ENCODE measurements at places on chromosomes 2 and 18.

- H3K27me3 ChIP-seq: no peaks in the 10 kb centered on the region
- no peak overlapping the region for H3K4me3 ChIP-seq
- no peak for DNase-seq
Measured at GRCh38 chr18:70246061-70246466, 40.6 kb upstream of the RTTN start.

DNA sequence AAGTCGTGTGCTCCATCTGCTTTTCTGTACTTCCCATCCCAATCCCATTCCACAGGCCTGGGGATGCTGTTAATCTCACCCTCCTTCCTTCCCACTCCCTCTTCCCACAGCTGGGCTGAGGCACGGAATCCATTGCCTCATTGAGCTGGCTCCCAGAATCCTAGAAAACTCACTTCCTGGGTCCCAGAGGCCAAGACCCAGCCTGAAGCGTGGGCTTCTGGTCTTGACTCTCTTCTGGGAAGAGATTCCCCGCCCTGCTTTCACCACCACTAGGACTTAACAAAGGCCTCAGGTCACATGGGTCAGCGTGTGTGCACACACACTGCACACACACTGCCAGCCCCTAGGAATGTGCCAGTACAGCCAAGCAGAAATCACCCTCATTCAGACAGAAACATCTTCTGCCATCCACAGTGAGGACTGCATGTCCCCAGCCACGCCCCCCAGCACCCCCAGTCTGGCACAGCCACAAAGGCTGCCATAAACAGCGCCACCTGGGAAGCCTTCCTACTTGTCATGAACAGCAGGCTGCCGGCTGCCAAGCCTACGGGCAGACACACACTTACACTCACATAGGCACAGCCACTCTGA is 165.8 kb downstream of the TNS1 start:
- no peaks in the 10 kb centered on the region for H3K27me3 ChIP-seq
- H3K36me3 ChIP-seq: no peaks in the 10 kb centered on the region
- no peak overlapping the region for H3K27ac ChIP-seq
- DNase-seq: no peak
- H3K4me1 ChIP-seq: no peaks in the 10 kb centered on the region

- no peaks in the 10 kb centered on the region for H3K4me1 ChIP-seq
- H3K27me3 ChIP-seq: no peaks in the 10 kb centered on the region
- no peak overlapping the region for H3K4me3 ChIP-seq
Measured at GRCh38 chr2:118521960-118522359, 325.5 kb downstream of the EN1 start.

GRCh38 chr2:206158563-206159345 is 490 bp downstream of the NDUFS1 start:
- peaks cover 34% of the 10 kb centered on the region for H3K4me1 ChIP-seq
- DNase-seq: no peak
- H3K4me3 ChIP-seq: peak overlapping the region; percentile 95
- H3K36me3 ChIP-seq: peaks cover 17% of the 10 kb centered on the region

DNA sequence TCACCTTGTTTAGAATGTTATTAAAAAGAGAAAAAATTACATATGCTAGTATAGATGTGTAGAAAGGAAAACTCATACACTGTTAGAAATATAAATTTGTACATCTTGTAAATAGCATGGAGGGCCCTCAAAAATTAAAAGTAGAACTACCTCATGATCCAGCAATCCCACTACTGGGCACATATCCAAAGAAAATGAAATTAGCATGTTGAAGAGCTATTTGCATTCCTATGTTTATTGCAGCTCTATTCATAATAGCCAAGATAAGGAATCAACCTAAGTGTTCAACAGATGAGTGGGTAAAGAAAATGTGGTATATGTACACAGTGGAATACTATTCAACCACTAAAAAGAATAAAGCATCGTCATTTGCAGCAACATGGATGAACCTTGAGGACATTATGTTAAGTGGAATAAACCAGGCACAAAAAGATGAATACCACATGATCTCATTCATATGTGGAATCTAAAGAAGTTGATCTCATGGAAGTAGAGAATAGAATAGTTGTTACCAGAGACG is 251.5 kb upstream of the THUMPD2 start:
- no peak for DNase-seq
- no peak overlapping the region for H3K27ac ChIP-seq
- no peak overlapping the region for H3K4me3 ChIP-seq
- no peaks in the 10 kb centered on the region for H3K4me1 ChIP-seq
- no peaks in the 10 kb centered on the region for H3K27me3 ChIP-seq

DNA sequence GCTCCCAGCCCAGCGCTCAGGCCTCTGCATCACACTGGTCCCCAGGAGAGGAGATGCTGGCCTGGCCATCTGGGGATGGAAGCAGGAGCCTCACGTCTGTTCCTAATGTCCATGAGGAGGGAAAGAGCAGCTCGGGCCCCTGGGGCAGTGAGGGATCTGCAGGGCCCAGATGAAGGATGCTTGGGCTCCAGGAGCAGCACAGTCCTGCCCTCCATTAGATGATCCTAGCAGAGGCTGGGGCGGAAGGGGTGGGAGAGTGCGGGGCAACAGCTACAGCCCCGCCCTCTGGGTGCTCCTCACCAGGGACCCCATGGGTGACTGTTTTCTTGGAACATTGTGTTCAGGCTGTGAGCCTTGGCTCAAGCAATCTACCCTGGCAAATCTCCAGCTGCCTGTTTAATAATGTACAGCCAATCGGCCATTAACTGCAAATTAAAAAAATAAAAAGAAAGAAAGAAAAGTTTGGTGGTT is 49.7 kb downstream of the TNS1 start:
- H3K27ac ChIP-seq: no peak overlapping the region
- no peak for DNase-seq
- H3K36me3 ChIP-seq: no peaks in the 10 kb centered on the region
- no peaks in the 10 kb centered on the region for H3K4me1 ChIP-seq

GRCh38 chr2:120670771-120671480 is 64.7 kb upstream of the GLI2 start:
- no peaks in the 10 kb centered on the region for H3K36me3 ChIP-seq
- no peaks in the 10 kb centered on the region for H3K4me1 ChIP-seq
- peaks cover 3% of the 10 kb centered on the region for H3K27me3 ChIP-seq

DNA sequence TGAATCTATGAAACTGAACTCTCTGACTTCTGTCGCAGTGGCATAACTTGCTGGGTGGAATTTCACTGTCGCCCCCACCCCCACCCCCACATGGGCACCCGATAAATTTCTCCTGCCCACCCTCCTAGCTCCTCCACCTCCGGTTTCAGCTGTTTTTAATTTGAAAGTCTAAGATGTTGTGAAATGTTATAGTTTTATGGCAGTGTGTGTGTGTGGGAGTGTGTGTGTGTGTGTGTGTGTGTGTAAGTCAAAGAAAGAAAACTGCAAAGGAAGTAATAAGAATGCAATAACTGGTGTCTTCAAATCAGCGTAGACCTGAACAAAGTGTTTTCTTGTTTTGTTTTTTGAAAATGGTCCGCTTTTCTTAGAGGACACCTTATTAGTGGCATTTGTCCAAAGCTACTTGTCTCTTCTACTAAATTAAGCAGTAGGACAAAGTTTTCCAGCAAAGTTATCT is 388 bp downstream of the DTNA start:
- H3K27ac ChIP-seq: no peak overlapping the region
- H3K4me1 ChIP-seq: no peaks in the 10 kb centered on the region
- no peak for DNase-seq
- no peaks in the 10 kb centered on the region for H3K27me3 ChIP-seq

- no peaks in the 10 kb centered on the region for H3K36me3 ChIP-seq
- H3K27me3 ChIP-seq: no peaks in the 10 kb centered on the region
- no peak overlapping the region for H3K27ac ChIP-seq
- H3K4me1 ChIP-seq: no peaks in the 10 kb centered on the region
- no peak overlapping the region for H3K4me3 ChIP-seq
Measured at GRCh38 chr18:52312346-52312745, 27.7 kb upstream of the DCC start.

All from CD8-positive, alpha-beta memory T cell (primary cell).